PC-3 (cell line): ENCODE measurements at places on chromosomes 6 and 20.

- no peak for DNase-seq
These were observed 149.8 kb upstream of the PCSK2 start for GRCh38 chr20:17077030-17077429.

GRCh38 chr6:41657131-41658094 is 19.1 kb downstream of the MDFI start:
- no peak for DNase-seq

DNA sequence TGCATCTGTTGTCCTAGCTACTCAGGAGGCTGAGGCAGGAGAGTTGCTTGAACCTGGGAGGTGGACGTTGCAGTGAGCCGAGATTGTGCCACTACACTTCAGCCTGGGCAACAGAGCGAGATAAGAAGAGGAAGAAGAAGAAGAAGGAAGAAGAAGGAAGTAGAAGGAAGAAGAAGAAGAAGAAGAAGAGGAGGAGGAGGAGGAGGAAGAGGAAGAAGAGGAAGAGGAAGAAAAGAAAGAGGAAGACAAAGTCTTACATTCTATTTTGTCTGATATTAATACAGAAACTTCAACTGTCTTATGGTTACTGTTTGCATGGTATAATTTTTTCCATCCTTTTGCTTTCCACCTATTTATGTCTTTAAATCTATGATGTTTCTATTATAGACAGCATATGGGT is 7.2 kb upstream of the NELFCD start:
- DNase-seq: no peak

GRCh38 chr6:69631552-69632346 is 165.1 kb downstream of the LMBRD1 start:
- DNase-seq: no peak

GRCh38 chr20:23105193-23105592 is 19.1 kb upstream of the CD93 start:
- DNase-seq: no peak

GRCh38 chr20:59136027-59136426 is 27.6 kb upstream of the ZNF831 start:
- no peak for DNase-seq

GRCh38 chr20:16445482-16445881 is 127.8 kb downstream of the KIF16B start:
- no peak for DNase-seq

- DNase-seq: peak; percentile 48
These were observed 44.6 kb upstream of the SEC63 start for GRCh38 chr6:108002365-108003221.

DNA sequence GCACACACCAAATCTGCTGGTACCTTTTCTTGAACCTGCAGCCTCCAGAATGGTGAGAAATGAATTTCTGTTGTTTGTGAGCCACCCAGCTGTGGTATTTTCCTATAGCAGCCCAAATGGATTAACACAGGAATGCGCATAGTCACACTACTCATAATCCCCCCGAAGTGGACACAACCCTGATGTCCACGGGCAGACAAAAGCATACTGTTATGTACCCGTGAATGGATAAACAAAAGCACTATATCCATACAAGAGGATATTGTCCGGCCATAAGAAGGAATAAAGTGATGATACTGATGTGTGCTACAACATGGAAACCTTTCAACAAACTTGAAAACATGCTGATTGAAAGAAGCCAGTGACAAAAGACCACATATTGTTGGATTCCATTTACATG is 25.1 kb upstream of the RPP40 start:
- no peak for DNase-seq

DNA sequence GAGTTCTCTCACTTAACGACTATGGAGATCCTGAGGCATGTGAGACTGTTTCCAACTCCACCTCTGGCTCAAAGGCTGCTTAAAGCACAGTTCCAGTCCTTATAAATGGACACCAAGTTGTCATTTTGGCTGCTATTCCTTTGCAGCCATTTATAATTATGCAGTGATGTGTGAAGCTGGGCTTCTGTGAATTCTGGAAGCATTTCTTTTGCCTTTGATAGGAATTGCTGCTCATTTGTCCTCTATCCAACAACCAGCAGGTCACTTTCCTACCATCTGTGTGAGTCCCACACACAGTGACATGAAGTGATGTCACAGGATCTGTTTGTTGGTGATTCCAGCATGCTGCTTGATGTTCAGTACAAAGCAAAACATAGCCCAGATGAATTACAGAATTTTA is 28.5 kb upstream of the EFHC1 start:
- no peak for DNase-seq
